Posterior vena cava (tissue), 2 donors: ENCODE measurements at places on chromosomes 1 and 21.

GRCh38 chr21:36257657-36258056, 62.3 kb upstream of the MORC3 start:
- no peak for DNase-seq

- DNase-seq, result no peak
Observed at GRCh38 chr1:38780133-38780532, 79.4 kb downstream of the RRAGC start.

DNA sequence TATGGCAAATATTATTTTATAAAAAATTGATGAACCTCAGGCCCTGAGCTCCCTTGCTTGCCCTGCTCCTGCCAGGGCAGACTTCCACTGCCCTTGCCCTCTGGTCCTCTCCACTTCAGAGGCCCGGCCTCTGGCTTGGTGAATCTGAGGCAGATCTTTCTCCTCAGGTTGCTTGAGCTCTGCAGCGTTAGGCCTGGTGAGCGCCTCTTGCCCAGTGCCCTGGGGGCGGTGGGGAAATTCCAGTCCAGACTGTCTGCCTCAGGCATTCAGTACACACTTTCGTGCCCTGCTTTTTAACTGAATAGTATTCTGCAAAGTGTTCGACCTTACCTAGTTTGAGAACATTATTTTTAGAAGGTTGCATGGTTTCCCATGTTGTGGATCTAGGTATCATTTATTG, 98.2 kb downstream of the PCBP3 start:
- DNase-seq, result no peak

- DNase-seq, result no peak
Observed at GRCh38 chr1:57966340-57966739, 542.5 kb upstream of the DAB1 start.
